ENCODE measurements at places on chromosomes 3 and 15.

- peak; percentile 36 for DNase-seq
These were observed 28.9 kb downstream of the PDCD10 start for GRCh38 chr3:167705840-167706239.

GRCh38 chr3:62665627-62666437 lies 209.4 kb downstream of the CADPS start:
- peak; percentile 42 for DNase-seq

- no peak for DNase-seq
These were observed 169.1 kb downstream of the TPRG1 start for GRCh38 chr3:189340680-189341460.

- DNase-seq, result no peak
These were observed 86.7 kb downstream of the THBS1 start for GRCh38 chr15:39667382-39668127.

- DNase-seq, result no peak
These were observed 333.0 kb downstream of the LPP start for GRCh38 chr3:188486952-188487351.

GRCh38 chr3:152496716-152497115 lies 228.0 kb downstream of the MBNL1 start:
- DNase-seq, result no peak

- DNase-seq, result no peak
These were observed 44.9 kb upstream of the DGKG start for GRCh38 chr3:186406669-186407635.

DNA sequence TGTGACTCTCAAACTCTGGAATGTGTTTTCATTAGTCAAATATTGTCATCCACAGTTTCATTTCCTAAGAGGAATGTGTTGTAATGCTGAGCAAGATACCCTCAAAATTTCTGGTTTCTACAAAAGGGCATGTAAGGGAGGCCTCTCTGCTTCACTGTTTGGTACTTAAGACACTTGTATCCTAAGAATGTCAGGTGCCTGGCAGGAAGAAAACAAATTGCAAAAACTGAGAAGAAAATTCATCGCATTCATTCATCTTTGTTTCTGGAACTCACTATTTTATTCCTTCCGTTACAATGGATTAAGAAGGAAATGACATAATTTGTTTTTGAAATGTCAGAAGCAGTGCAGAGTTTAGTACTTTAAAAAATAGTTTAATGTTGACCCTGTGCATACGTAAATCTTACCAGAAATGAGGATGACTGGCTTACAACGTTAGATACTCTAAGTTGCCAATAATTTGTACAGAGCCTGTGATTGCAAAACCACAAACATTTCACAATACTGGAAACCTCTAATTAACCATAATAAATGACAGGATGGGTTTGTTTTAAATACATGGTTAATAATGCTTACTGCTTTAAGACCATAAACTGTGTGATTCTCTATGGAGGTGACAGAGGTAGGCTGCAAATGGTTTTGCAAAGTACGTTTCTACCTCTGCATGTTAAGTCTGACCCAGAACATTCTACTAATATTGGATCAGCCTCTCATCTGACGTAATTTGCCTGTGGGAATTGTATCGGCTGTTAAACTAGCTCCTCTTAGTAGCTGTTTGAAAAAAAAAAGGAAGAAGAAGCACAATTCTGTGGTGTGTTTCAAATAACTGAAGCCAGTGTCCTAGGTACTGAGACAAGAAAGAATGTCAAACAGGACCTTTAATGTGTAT lies 477.8 kb downstream of the RBMS3 start:
- no peak for DNase-seq

DNA sequence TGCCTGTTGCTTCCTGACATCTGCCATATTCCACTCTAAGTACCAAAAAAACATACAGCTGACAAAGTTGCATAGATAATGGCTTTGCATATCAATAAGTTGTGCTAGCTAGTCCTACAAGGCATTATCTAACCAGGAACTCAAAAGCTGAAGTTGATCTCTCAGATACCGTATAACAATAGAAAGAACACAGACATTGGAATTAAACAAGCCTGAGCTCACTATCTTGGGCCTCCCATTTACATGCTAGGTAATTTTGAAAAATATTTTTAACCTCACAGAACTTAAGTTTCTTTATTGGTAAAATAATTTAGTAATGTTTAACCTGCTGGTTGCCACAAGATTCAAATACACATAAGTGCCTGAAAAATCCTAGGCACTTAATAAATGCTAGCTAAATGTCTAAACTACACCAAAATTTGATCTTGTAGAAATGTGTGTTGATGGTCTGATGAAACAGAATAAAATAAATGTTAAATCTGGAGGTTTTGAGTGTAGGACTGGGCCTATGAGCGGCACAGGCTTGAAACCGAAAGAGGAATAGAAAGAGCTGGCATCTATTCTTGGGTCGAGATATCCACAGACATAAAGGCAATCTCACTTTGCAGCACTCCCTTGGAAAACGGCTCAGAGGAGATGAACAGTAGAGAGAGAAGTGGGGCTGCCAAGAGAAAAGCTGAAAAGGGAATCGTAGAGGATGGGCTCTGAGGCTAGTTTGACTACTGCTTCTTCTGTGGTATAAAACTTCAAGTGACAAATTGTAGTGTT lies 29.9 kb upstream of the TTC14 start:
- DNase-seq, result no peak

- DNase-seq, result no peak
These were observed 7.6 kb downstream of the EPHB3 start for GRCh38 chr3:184568924-184569829.

DNA sequence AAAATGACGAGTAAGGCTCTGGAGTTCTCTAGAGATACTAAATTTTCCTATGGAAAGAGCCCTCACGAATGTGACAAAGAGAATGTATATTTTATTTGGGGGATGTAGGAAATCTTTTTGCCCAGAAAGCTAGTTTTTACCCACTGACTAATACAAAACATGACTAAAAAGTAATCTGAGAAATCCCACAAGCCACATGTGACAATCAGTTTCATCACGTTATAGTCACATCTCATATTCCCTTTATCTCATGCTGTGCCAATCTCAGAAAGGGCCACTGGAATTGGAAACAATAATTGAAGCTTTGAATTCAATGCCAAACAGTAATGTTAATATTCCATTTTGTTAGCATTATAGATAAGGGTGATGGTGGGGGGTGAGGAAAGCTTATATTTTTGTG lies 509.0 kb upstream of the GOLIM4 start:
- no peak for DNase-seq

DNA sequence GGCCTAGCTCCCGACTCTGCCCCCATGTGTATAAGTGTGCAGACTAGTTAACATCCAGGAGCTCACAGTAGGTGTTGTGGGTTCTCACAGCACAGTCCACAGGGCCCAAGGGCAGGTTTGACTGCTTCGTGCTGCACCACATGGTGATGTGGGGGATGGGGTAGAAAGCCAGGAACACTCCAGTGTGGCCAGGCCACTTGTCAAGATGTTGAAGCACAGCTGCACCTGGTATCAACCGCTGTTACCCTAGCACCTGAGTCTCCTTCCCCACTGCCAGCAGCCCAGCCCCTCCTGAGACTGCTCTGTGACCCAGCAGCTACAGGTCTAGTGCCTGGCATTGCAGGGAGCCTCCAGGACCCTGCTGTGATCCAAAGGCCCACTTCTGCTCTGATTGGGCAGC lies 53.4 kb downstream of the CHDH start:
- no peak for DNase-seq

GRCh38 chr3:129379582-129380358 lies 48.7 kb downstream of the EFCAB12 start:
- DNase-seq, result no peak

- no peak for DNase-seq
These were observed 84.2 kb downstream of the NEDD4 start for GRCh38 chr15:55909036-55909811.

- peak; percentile 88 for DNase-seq
These were observed 44.9 kb upstream of the MANF start for GRCh38 chr3:51340013-51340829.

DNA sequence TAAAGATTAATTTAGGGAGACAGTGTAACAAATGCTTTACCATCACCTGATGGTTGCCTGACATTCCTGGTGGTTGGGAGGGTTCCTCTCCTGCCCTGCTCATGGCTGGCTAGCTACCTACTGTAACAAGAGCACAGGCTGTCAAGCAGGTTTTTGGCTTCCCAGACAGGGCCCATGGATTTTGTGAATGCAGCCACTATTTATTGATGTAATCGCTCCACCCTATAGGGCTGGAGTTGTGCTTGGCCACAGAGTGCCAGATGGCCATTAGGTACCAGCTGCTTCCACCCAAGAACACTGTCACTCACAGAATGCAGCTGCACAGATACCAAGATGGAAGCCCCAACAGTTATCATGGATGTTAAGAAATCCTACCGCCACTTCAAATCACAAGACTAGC lies 31.0 kb upstream of the KLHL25 start:
- no peak for DNase-seq

DNA sequence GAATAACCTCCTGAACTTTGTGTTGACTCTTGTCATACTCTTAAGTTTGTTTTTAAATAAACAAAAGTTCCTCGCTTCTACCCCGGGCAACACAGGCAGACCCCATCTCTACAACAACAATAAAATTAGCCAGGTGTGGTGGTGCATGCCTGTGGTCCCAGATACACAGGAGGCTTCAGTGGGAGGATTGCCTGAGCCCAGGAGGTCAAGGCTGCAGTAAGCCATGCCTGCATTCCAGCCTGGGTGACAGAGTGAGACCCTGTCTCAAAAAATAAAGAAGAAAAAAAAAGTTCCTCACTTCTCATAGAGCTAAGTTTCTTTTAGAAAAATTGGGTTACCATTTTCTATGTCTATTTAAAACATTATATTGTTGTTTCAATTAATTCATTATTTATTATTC lies 29.2 kb downstream of the HDGFL3 start:
- DNase-seq, result no peak

DNA sequence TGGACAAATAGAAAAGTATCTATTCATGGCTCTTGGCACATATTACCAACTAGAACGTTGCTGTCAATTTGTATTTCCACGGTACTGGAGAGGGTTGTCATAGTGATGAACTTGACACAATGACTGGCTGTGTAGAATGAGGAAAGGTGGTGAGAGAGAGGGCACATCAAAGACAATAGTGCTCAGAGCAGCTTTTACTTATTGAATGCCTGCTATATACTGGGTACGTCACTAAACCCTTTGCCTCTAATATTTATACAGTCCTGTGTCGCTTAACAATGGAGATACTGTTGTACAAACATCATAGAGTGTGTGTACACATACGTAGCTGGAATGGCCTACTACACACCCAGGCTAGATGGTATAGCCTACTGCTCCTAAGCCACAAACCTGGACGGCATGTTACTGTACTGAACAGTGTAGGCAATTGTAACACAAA lies 8.3 kb downstream of the TMPRSS7 start:
- peak; percentile 48 for DNase-seq

- no peak for DNase-seq
These were observed 101.9 kb downstream of the KLHL25 start for GRCh38 chr15:85692873-85693272.

DNA sequence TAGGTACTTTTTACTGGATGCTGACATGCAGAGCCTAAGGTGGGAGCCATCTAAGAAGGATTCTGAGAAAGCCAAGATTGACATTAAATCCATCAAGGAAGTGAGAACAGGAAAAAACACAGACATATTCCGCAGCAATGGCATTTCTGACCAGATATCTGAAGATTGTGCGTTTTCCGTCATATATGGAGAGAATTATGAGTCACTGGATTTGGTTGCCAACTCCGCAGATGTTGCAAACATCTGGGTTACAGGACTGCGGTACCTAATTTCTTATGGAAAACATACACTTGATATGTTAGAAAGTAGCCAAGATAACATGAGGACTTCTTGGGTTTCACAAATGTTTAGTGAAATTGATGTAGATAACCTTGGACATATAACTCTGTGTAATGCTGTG lies 125.1 kb downstream of the PLCL2 start:
- DNase-seq, result no peak

- DNase-seq, result no peak
These were observed 392.4 kb upstream of the ALCAM start for GRCh38 chr3:104974316-104974715.

DNA sequence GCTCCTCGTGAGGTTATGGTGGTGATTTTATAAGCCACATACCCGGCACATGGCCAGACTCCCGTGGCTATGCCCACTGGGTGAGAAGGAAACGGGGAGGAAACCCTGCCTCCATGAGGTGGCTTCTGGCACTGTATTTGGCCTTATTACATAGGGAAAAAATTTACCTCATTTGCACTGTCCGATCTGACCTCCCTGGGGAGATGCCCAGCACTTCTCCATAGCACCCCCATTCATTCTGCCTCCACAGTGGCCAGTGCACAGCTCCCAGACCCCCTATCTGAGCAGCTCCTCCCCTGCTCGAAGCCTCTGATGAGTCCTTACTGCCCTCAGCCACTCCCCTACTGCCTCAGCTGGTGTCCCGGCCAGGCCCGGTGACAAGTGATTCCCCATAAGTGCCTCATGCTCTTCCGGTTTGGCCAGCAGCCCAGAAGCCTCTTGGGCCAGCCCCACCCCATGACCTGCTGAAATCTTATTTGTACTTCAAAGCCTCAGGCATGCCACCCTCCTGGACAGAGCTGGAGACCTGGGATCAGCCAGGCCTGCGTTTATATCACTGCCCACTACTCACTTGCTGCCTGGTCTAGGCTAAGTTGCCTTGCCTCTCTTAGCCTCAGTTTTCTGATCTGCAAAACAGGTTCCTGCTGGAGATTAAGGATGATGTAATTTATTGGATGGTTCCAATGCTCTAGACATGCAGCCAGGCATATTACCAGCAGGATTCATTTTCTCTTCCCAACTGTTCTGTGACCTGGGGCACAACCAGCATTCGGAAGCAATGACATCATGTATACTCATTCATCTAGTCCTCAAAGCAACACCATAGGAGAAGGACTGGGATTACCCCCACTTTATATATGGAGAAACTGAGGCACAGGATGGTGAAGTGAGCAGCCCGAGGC lies 30.6 kb upstream of the SLC6A6 start:
- peak; percentile 88 for DNase-seq

GRCh38 chr3:64651303-64651702 lies 36.5 kb downstream of the ADAMTS9 start:
- no peak for DNase-seq

- DNase-seq, result no peak
These were observed 19.4 kb downstream of the ZPLD1 start for GRCh38 chr3:102454181-102454580.

GRCh38 chr3:187136936-187137335 lies 2.4 kb downstream of the RPL39L start:
- peak; percentile 30 for DNase-seq

- DNase-seq, result no peak
These were observed 277.2 kb downstream of the UBE2E2 start for GRCh38 chr3:23480329-23480714.

DNA sequence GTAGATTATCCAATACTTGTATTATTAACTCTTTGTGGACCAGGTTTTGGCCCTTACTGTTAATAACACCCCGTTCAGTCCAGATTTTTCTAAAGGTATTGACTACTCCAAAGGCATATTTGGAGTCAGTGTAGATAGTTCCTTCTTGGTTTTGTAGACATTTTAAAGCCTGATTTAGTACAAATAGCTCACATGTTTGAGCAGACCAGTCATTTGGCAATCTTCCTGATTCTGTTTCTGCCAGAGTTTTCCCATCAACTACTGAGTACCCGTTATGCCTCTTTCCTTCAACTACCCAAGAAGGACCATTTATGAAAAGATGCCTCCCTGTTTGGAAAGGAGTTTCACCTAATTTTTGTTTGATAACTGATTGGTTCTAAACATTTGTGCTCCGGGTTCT lies 82.0 kb downstream of the CHCHD4 start:
- no peak for DNase-seq

Data from Caki2 (cell line).